Activated CD8-positive, alpha-beta memory T cell treated with anti-CD3 and anti-CD28 coated beads, Interleukin-2, amount 10 ng/mL, durations not matched to agents 7 days and 5 days (primary cell): ENCODE measurements at places on chromosomes 3 and 15. TPM values are rescaled to one million over a fixed set of nuclear protein-coding genes. Genes with fewer than 3 reads are reported as not detected.

EPB42 gene
- not detected for total RNA-seq

KIF15 gene
- total RNA-seq, result 60.6 TPM

SH2D7 gene
- total RNA-seq, result 0.26 TPM

CEMIP gene
- total RNA-seq, result not detected

ATP10A gene
- total RNA-seq, result 36.7 TPM

KIF9 gene
- 3.7 TPM for total RNA-seq

ACOX2 gene
- total RNA-seq, result not detected

TMCO5A gene
- not detected for total RNA-seq

TGM4 gene
- not detected for total RNA-seq

GOLGA8Q gene
- 7.7 TPM for total RNA-seq

SKOR1 gene
- total RNA-seq, result 0.19 TPM

AP3B2 gene
- not detected for total RNA-seq

GHSR gene
- total RNA-seq, result not detected

AGBL1 gene
- not detected for total RNA-seq

UBA7 gene
- 212 TPM for total RNA-seq

GMNC gene
- not detected for total RNA-seq

SLC12A1 gene
- total RNA-seq, result not detected

ECE2 gene
- not detected for total RNA-seq

OXSM gene
- total RNA-seq, result 12.0 TPM

SNAPC5 gene
- total RNA-seq, result 29.3 TPM

GP5 gene
- 0.28 TPM for total RNA-seq

PLA2G4F gene
- not detected for total RNA-seq
